ENCODE measurements at places on chromosomes 7 and 10. TPM values are rescaled to one million over a fixed set of nuclear protein-coding genes. Genes with fewer than 3 reads are reported as not detected.

Gene ATOH7
- total RNA-seq: not detected

Gene MCMBP
- 52.6 TPM for total RNA-seq

Gene ZNF33A
- total RNA-seq: 11.3 TPM

Gene AIMP2
- total RNA-seq: 40.2 TPM

Gene ADAP1
- 0.16 TPM for total RNA-seq

Gene GATAD1
- total RNA-seq: 30.2 TPM

Gene SLC16A12
- not detected for total RNA-seq

Gene EXOSC1
- 29.9 TPM for total RNA-seq

Gene POMZP3
- total RNA-seq: 3.3 TPM

Gene CDK13
- total RNA-seq: 91.2 TPM
